ENCODE measurements at places on chromosomes 1 and 21. TPM values are rescaled to one million over a fixed set of nuclear protein-coding genes. Genes with fewer than 3 reads are reported as not detected.
A peak's percentile ranks its signal among the peaks of the same experiment; 100 is the strongest.

The H6PD gene
- 51.4 TPM for total RNA-seq

DNA sequence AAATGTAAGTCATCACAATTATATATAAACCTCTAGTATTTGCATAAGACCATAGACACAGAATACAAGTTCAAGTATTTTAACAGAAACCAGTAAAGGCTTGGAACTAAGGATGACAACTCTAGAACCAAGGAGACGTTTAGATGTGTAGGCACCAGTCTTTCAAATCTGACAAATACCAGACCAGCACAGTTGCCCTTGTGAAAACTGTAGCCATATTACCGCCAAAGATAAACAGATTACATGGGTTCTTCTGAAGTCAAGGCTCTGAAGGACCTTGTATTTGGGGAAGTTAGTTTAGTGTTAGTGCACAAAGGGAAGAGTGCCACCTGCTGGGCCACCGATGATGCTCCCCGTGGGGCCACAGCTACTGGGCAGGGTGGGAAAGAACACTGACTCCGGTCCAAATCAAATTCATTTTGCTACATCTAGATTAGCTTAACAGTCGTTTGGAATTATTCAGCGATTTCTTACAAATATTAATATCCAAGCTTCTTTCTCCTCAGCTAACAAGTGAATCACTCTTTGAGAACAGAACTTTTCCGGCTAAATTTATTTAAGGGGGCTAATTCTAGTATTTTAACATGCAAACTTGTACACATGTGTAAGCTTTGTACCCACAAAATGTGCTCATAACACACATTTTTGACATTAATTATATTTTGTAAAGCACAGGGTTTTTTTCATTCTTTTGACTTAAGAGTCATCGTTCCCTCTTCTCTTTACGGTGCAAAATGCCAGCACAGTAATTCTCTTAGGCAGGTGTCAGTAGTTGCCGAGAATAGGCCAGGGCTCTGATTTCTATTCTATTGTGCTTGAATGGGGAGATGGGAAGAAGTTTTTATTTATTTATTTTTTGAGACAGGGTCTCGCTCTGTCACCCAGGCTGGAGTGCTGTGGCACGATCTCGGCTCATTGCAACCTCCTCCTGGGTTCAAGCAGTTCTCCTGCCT is 8.0 kb upstream of the NIBAN1 start:
- peak; percentile 85 for DNase-seq

GRCh38 chr1:7352364-7352763 is 418.7 kb upstream of the VAMP3 start:
- DNase-seq: no peak

The ATP6V1G3 gene
- 0.36 TPM for total RNA-seq

Measured in osteoblast (primary cell).